Neural crest cell (in vitro differentiated cells): ENCODE measurements at places on chromosomes 16 and 17.

DNA sequence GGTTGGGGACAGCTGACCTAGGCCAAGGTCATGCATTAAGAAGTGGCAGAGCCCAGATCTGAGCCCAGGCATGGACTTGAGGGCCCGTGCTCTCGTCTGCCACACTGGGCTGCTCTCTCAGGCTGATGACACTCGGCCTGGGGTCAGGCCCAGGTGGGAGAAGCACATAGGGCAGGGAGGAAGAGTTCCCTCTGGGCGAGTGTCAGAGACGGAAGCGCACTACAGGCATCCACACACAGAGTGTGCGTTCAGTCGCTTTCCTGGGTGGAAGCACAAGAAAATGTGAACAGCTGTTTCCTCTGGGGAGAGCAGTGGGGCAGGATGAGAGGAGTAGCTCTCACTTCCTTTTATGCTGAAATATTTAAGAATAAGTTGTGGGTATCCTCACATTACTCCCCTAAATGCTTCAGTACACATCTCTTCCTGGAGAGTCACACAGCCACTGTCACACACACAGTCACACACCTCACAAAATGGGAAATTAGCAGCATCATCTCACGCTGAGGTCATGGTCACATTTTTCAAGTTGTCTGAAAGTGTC lies 59.7 kb downstream of the B9D1 start:
- H3K27ac ChIP-seq, result no peak overlapping the region
- no peak for DNase-seq
- H3K27me3 ChIP-seq, result no peaks in the 10 kb centered on the region
- peaks cover 48% of the 10 kb centered on the region for H3K4me1 ChIP-seq

DNA sequence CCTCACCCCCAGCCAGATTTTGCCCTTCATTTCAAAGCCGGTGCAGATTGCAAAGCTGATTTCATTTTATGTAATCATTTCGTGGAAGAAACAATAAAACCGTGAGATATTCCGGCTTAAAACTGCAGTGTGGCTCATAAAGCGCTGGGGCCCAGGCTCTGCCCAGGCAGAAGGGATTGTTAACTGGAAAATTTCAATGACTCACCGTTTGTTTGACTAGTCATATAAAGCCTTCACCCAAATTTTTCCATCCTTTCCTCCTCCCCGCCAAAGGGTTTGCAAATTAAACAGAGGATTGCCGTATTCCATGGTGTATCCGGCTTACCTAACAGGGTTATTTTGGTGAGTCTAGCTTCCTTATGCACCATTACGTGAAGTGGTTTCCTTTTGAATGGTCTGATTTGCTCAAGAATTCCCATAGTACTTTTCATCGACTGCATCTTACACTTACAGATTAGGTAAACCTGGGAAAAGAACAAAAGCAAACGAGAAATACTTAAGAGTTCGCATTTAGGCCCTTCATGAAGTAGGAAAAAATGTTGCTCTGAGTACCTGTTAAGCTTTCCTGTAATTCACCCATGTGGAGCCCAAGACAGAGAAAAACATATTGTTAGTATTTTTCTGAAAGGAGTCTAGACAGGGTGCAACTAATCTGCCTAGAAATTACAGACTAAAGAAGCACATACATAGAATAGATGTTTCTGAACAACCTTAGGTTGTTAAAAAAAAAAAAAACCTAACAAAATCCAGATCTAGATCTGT lies 949 bp upstream of the GSPT1 start:
- no peak for DNase-seq
- H3K4me3 ChIP-seq, result peak overlapping the region; percentile 94
- H3K4me1 ChIP-seq, result peaks cover 36% of the 10 kb centered on the region
- H3K27ac ChIP-seq, result no peak overlapping the region
- peaks cover 24% of the 10 kb centered on the region for H3K27me3 ChIP-seq
- peaks cover 2% of the 10 kb centered on the region for H3K36me3 ChIP-seq

GRCh38 chr17:39962642-39963220 lies at the start of gene GSDMA:
TSS of gene GSDMA (plus strand) at chr17:39963004. CDS start at chr17:39965688, 2,684 bp downstream.
- H3K4me1 ChIP-seq, result peaks cover 5% of the 10 kb centered on the region
- no peaks in the 10 kb centered on the region for H3K36me3 ChIP-seq
- no peak for DNase-seq
- no peak within 1 kb of the TSS for H3K4me3 ChIP-seq
- H3K27me3 ChIP-seq, result peaks cover 36% of the 10 kb centered on the region
- H3K27ac ChIP-seq, result peak within 1 kb of the TSS; percentile 76

DNA sequence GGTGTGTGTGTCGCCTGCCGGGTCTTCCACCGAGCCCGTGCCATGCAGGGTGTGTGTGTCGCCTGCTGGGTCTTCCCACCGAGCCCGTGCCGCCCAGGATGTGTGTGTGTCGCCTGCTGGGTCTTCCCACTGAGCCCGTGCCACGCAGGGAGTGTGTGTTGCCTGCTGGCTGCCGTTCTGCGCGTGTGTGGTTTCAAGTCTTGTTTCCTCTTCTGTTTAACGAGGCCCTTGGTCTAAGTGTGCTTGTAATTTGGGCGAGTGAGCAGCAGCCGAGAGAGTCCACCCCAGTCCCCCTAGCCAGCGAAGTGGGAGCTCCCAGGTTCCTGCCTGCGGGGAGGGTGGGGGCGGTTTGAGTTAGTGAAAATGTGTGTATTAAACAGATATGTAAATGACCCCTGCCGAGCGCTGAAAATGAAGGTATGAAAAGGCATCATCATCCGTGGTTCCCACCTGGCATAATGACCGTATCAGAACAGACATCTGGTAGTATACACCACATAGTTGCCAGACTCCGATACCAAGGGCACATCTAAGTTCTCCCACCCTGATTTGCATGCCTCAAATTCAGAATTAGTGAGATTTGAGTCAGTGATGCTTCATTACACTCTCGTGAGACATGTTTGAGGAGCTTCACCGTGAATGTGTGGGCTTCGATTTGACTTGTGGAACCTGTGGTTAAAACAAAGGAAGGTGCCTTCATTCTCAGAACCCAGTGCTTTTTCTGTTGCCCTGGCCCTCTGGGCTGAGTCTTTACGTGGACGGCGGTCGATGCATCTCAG lies 114.5 kb upstream of the CHMP6 start:
- H3K4me3 ChIP-seq, result no peak overlapping the region
- H3K36me3 ChIP-seq, result peaks cover 7% of the 10 kb centered on the region
- no peak overlapping the region for H3K27ac ChIP-seq
- peaks cover 35% of the 10 kb centered on the region for H3K4me1 ChIP-seq
